ENCODE measurements at places on chromosomes 3 and 15.

- DNase-seq: peak; percentile 51
Measured at GRCh38 chr3:136819731-136820679, 1.1 kb downstream of the SLC35G2 start.

DNA sequence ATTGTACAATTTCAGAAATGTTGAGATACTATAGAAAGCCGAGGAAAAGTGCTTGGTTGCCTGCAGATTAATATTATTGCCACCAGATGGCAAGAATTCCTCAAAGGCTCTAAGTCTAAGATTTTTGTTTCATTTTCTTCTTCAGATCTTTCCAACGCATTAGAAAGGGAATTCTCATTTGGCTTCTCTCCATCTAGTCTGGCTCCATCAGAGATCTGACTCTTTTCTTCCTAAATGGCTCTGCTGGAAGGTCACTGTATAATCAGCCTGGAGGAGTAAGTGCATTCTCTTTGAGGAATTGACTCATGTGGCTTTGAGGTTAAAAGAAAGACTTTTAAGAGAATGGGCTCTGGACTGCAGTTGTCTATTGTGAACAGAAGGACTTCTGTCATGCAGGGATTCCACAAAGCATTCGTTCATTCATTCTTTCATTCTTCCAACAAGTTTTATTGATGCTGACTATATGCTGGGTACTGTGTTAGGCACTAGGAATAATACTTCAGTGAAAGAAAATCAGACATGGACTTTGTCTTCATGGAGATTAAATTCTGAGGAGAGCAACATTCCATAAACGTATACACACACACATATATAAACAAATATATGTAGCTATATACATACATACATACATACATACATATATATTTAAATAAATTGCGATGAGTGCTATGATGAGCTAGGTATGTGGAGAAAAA lies 55.3 kb downstream of the SLC28A2 start:
- DNase-seq: no peak

DNA sequence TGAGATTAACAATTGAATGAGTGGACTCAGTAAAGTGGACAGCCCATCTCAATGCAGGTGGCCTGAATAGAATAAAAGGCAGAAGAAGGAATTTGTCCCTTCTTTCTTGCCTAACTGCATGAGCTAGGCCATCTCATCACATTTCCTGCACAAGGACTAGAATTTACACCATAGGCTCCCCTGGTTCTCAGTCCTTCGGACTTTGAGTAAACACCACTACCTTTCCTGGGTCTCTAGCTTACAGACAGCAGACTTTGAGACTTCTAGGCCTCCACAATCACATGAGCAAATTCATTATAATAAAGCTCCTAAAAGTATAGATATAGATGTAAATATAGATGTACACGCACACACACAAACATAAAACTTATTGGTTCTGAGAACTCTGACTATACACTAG lies 28.3 kb downstream of the MTHFS start:
- DNase-seq: no peak

- no peak for DNase-seq
Measured at GRCh38 chr3:23728601-23729117, 77.1 kb upstream of the UBE2E1 start.

GRCh38 chr3:148601766-148602685 lies 95.7 kb upstream of the AGTR1 start:
- no peak for DNase-seq

DNA sequence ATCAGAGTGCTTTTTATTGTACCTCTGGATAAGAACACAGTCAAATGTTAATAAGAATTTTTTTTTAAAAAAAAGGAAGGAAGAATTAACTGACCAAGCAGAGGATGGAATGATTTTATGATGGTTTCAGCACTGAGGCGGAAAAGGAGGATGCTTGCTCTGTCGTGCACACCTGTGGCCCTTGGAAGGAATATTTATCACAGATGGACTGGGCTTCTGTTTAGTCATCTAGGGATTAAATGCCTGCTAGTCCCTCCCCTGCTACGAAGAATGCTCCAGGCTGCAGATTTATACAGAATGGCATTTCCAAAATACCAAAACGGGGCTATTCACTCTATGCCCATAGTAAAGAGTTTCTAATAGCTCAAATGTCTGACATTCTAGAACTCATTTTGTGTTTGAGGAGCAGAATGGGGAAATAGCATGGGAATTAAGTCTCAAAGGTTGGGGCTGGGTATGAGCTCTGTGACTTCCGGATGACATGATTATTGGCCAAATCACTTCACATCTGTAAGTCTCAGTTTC lies 92.8 kb upstream of the BCL6 start:
- no peak for DNase-seq

- DNase-seq: no peak
Measured at GRCh38 chr3:176275538-176275937, 921.7 kb downstream of the TBL1XR1 start.
